ENCODE measurements at places on chromosomes 5 and 9.

GRCh38 chr5:108143581-108143980, 238.3 kb downstream of the FBXL17 start:
- no peak for DNase-seq

GRCh38 chr5:158435161-158435616, 576.2 kb upstream of the CLINT1 start:
- DNase-seq = no peak

- no peak for DNase-seq
Measured at GRCh38 chr5:16889203-16889971, 46.7 kb downstream of the MYO10 start.

- no peak for DNase-seq
Measured at GRCh38 chr9:114316605-114317230, 6.2 kb upstream of the ORM1 start.

DNA sequence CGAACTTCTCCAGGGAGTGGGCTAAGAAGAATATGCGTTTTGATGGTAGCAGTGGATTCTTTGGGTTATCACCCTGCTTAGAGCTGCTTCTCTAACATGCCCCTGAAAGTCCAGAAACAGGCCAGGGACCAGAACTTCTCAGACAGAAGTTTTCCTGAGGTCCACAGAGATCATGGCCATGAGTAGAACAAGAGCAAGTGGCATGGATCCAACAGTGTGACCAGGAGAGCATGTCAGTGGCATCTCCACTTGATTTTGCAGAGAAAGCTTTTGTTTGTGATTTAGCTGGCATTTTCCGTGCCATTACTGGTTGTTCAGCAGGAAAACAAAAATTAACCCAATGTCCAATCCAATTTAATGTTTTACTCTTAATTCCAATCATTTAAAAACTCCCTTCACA, 298.5 kb upstream of the CD180 start:
- no peak for DNase-seq

DNA sequence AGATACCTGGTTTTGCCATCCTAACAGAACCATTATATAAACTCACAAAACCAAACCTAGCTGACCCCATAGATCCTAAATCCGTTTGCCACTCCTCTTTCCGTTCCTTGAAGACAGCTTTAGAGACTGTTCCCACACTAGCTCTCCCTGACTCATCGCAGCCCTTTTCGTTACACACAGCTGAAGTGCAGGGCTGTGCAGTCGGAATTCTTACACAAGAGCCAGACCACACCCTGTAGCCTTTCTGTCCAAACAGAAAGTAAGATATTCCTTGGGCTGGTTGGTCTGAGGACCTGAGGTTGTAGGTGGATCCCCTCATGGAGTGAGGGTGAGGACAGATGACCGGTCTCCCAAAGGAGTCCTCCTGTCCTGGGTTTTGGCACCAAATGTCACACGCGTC, 56.7 kb upstream of the NAA35 start:
- DNase-seq = no peak

GRCh38 chr9:127309715-127310114, 45.1 kb downstream of the GARNL3 start:
- no peak for DNase-seq

- DNase-seq = no peak
Measured at GRCh38 chr5:159935946-159936345, 19.7 kb downstream of the ADRA1B start.

DNA sequence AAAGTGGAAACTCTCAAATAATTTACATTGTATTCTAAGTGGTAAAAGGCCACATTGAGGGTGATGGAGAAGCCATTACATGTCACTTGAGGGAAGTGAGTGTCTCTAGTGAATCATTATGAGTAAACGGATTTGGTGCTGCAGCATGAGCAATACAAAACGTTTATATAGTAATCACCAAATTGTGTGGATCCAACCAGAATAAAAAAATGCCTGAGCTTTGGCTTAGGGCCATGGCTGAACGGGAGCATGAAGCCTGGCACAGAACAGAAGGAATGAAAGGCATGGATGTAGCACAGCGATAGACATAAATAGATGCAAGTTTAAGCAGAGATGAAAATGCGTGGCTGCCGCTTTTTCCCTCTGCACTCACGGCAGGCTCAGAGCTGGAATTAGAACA, 58.3 kb downstream of the PTTG1 start:
- no peak for DNase-seq

GRCh38 chr5:151139015-151139414, 18.6 kb downstream of the ANXA6 start:
- DNase-seq = no peak

GRCh38 chr9:93603011-93603410, 26.6 kb downstream of the PHF2 start:
- no peak for DNase-seq

DNA sequence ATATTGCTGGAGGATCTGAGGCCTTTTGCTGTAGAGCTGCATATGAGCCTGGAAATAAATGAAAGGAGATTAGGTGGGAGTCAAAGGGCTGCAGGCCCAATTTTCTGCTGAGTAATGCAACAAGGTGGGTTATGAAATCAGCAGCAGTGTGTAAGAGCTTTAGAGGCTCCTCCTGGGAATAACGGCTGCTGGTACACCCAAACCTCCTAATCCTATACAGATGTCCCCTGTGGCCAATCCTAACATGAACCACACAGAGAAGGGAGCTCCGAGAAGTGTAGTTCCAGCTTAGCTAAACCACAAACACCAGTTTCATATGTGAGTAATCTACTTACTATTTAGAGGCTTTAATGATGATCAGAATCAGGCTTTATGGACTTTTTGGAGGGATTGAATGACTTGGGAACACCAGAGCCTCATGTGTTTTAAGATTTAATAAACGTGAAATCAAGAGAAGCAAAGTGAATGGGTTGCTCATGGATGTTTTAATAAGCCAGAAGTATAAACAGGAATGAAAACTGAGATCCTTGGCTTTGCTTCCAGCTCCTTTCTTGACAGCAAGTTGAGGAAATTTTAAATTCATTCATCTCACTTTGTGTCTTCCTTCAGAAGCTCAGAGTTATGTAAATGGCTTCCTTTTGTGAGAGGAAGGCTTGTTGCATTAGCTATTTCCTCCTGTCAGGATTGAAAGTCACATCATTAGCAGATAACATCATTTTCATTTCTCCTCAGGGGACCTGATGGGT, 437.5 kb downstream of the TMEM232 start:
- no peak for DNase-seq

DNA sequence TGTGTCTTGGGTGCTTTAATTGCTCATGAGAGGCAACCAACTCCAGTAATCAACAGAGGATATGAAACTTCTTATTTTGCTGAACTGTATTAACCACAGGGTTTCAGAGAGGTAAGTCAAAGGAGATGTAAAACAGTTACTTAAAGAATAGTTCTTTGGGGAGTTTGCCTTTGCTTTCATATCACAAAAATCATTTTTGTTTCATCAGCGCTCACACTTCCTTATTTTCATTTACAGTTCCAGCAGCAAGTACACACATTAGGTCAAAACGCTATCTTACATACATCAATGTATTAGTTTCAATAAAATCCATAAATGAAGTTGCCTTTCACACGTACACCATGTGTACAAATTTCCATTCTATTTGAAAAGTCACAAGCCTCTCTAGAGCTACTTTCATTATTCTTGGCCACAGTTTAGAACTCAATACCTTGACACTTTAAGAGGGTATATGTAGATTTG, 50.1 kb downstream of the ST8SIA4 start:
- no peak for DNase-seq

DNA sequence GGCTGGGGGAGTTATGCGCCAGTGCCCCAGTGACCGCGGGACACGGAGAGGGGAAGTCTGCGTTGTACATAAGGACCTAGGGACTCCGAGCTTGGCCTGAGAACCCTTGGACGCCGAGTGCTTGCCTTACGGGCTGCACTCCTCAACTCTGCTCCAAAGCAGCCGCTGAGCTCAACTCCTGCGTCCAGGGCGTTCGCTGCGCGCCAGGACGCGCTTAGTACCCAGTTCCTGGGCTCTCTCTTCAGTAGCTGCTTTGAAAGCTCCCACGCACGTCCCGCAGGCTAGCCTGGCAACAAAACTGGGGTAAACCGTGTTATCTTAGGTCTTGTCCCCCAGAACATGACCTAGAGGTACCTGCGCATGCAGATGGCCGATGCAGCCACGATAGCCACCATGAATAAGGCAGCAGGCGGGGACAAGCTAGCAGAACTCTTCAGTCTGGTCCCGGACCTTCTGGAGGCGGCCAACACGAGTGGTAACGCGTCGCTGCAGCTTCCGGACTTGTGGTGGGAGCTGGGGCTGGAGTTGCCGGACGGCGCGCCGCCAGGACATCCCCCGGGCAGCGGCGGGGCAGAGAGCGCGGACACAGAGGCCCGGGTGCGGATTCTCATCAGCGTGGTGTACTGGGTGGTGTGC, at the start of gene RXFP3:
Gene RXFP3, plus strand, starts transcription at position 6 of the 636 bp plus-strand sequence. Its CDS starts 355 bp downstream, at position 361.
- DNase-seq = no peak

- no peak for DNase-seq
Measured at GRCh38 chr9:127628758-127629467, 16.8 kb downstream of the STXBP1 start.

Data from SHP77 (cell line).